ENCODE measurements at places on chromosomes 4 and X.

DNA sequence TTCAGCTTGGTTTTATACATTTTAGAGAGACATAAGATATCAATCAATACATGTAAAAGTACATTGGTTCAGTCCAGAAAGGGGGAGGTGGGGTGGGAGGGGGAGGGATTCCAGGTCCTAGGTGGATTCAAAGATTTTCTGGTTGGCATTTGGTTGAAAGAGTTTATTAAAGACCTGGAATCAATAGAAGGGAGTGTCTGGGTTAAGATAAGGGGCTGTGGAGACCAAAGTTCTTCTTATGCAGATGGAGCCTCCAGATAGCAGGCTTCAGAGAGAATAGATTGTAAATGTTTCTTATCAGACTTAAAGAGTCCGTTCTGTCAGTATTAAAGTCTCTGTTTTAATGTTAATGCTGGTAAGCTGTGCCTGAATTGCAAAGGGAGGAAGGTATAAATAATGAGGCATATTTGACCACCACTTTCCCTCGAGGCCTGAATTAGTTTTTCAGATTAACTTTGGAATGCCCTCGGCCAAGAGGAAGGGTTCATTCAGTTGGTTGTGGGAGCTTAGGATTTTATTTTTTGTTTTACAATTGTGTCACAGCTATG lies 169.9 kb downstream of the AASDH start:
- DNase-seq: no peak

DNA sequence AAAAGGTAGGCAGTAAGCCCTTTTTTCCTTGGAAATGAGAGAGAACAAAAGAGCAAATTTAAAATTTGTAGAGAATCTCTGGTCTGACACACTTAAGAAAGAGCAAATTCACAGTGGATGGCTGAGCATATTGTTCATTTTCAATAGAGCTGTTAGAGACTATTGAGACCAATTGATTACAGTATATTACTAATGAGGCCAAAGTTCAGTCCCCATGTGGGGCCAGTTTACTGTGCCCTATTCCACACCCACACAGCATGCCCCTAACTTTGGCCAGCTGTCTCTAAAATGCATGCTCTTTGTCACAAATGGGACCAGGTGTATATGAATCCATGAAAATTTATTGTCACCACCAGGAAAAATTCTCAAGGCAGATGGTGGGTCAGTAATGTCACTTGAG lies 470.5 kb downstream of the PCDH7 start:
- DNase-seq: no peak

DNA sequence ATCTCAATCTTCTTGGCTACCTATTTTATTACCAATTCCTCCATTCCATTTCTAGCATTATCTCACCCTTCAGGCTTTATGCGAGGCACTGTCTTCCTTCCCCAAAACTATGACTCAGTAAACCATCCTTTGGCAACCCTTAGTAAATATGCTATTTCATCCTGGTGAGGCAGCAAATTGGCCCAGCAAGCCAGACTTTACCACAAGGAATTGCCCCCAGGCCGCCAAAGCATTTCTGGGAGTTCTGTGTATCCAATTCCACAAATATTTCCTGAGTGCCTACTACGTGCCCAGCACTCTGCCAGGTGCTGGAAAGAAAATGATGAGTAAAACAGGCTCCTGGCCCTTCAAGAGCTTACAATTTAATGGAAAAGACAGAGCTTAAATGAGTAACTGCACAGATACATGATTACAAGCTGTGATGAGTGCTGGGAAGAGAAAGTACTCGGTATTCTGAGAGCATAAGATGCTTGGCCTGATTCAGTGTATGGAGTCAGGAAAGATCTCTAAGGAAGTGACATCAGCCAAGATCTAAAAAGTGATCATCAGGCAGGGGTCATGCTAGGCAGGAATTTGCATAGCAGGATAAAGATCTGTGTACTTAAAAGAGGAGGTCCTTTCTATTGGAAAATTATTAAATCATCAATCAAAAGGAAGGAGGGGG lies 193.8 kb downstream of the ADAMTS3 start:
- DNase-seq: peak; percentile 48

- no peak for DNase-seq
These were observed 521.9 kb downstream of the FAT4 start for GRCh38 chr4:125836597-125837195.

DNA sequence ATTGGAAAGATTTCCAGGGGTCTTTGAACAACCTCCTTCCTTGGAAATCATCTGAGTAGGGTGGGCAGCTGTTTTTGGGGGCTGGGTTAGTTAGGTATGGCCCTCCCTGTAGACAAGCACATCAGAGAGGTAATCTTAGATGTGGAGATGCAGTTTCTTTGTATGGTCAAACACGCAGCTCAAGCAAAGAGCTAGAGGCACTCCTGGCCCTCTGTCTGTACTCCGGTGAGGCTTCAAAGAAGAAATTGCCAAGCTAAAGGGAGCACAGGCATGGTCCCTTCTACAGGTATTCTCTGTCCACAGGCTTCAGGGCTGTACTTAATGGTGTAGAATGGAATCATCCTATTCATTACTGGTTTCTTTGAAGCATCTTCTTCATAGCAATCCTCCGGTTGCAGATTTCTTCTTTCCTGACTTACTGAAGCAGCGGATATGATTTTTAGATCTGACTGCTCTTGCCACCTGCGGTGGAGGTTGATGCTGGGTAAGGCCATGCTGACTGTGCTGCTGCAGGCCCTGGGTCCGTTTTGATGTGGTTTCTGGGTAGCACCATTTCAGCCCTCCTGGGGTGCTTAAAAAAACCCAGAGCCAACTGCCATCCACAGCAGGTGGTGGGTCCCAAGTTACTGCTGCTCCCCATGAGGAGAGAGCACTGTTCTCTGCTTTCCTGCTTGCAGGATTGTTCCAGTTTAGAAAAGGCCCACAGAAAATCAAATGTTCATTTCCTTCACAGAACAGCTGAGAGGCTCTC lies 318.9 kb upstream of the GATB start:
- no peak for DNase-seq

DNA sequence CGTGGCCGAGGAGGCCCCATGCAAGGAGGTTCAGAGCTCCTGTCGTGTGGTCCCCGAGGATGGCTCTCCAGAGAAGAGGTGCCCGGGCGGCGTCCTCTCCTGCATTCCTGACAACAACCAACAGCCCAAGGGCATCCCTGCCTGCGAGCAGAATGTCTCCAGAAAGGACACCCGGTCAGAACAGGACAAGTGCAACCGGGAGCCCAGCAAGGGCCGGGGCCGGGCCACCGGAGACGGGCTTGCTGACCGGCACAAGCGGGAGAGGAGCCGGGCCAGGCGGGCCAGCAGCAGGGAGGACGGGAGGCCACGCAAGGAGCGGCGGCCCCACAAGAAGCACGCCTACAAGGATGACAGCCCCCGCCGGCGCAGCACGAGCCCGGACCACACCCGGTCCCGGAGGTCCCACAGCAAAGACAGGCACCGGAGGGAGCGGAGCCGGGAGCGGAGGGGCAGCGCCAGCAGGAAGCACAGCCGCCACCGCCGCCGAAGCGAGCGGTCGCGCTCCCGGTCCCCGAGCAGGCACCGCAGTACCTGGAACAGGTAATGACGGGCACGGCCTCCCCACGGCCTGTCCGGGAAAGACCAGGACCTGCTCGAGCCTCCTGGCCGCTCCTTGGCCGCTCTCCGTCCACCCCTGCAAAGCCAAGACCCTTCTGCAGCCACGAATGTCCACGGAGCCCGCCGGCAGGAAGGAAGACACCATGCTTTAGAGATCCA lies 9.8 kb downstream of the AKAP17A start:
- DNase-seq: no peak

DNA sequence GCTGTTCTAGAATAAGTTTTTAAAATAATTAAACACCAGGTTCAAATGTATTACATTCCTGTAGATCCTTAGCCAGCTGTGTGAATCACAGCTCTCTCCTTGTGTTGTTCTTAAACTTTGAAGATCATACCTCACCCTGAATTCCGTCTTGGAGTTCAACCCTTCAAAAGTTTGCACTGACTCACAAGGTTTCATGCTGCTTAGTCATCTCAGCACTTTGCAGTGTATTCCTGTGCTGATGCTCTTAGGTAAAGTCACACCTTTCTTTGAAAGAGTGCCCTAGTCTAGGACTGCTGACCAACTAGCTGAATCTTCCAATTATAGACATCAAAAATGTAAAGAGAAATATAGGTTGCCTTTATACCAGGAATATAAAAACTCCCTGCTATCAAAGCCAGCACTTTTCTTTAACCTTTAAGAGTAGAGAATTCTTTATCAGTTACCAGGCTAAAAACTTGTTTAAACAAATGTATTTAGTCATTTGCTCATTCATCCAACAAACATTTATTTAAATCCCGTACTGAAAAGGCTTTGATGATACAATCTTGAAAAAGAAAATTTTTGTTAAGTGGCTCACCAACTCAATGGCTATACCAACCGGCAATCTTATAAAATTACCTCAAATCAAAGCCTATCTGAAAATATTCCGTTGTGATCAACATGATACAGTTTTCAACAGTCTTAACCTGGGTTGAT lies 169.7 kb downstream of the RAP1GDS1 start:
- DNase-seq: peak; percentile 99

GRCh38 chr4:38489011-38489861 lies 174.8 kb upstream of the KLF3 start:
- DNase-seq: peak; percentile 18

DNA sequence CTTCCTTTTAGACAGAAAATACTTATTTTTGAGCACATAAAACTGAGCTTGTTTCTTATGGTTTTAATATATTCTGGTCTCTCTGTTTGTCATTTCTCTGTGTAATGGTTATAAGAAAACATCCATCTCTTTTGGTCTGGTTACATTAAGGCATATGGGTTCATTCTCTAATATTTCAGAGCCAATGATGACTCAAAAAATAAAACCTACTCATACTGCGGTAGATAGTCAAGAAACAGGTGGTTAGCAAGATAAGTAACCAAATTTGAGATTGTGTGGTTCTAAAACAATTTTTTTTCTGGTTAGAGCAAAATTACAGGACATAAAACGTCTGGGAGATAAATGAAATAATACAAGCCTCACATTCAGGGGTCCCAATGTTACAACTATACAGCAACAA lies 654.5 kb downstream of the STIM2 start:
- no peak for DNase-seq

- DNase-seq: peak; percentile 80
These were observed 1159.7 kb upstream of the PCDH7 start for GRCh38 chr4:29560452-29560851.

DNA sequence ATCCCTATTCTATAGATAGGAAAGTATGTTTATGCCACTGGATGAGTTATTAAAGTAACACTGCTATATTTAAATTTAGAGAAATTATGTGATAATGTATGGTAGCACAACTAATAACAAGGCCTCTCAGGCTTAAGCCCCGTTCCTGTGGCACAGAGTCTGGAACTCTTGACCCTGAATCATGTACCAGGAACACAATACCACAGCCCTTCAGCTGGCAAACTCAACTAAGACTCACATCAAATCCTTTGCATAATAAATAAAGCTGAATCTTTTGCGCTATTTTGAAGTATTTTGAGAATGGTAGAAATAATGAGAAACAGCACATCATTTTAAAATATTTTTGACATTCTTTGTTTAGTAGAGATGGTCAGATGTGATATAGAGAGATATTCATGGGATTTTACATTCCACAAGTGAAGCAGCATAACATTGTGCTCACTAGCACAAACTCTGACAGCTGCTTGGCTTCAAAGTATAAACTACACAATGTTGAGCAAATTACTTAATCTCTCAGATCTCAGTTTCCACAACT lies 478.4 kb upstream of the FAM241A start:
- no peak for DNase-seq

GRCh38 chr4:135238940-135239339 lies 1037.4 kb upstream of the PABPC4L start:
- DNase-seq: peak; percentile 27

All from renal cortical epithelial cell (primary cell).